Activated T-cell treated with anti-CD3 and anti-CD28 coated beads, Interleukin-2, amount 50 U/mL, for 72 hours (primary cell): ENCODE measurements at places on chromosomes 5 and 9.

DNA sequence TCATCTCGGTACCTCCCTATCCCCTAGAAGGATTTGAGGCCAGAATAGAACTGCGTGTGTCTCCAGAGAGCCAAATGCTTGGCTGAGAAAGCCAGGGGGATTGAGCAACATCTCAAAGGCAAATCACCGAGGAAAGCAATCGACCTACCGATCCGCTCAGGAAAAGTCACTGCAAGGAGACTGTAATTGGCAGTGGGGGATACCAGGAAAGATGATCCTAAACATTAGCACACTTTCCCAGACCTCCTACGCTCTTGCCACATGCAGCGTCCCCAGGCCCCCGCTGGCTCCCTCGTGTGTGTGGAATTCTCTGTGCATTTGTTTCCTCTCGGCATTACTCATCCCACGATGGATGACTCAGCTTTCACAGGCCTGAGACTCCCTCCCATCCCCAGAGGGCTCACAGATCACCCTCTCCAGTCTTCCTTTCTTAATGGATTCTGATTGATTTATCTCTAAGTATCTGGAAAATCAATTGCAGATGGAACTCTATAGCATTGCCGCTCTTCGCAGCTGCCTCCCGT lies 82.2 kb upstream of the ICE1 start:
- DNase-seq = no peak

- no peak for DNase-seq
Observed at GRCh38 chr9:38182321-38182720, 113.3 kb upstream of the SHB start.

- DNase-seq = no peak
Observed at GRCh38 chr5:107809201-107810034, 138.7 kb upstream of the EFNA5 start.

DNA sequence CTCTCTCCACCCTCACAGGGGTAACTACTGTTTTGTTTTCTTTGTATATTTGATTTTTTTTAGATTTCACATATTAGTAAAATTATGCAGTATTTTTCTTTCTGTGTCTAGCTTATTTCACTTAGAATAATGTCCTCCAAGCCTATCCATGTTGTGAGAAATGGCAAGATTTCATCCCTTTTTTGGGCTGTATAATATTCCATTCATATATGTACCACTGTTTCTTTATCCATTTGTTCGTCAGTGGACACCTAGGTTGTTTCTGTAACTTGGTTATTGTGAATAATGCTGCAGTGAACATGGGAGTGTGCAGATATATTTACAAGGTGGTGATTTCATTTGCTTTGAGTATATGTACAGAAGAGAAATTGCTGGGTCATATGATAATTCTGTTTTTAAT lies 144.0 kb upstream of the CHD1 start:
- no peak for DNase-seq

DNA sequence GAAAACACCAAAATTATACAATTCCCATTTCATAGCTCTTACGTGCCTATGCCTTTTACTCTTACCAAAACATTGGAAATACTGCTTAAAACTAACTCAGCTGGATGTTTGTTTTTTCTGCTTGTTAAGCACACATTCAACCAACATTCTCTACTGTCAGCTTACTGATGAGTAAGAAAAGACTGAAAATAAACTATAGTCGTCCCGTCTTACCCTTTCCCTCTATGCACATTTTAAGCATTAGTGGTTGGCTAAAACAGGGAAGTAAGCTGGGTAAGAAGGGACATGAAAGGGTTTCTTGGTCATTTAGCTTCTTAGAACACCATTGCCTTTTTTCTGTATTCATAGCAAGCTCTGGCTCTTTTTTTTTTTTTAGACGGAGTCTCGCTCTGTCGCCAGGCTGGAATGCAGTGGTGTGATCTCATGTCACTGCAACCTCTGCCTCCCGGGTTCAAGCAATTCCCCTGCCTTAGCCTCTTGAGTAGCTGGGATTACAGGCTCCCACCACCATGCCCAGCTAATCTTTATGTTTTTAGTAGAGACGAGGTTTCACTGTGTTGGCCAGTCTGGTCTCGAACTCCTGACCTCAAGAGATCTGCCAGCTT lies 232.1 kb upstream of the PCSK5 start:
- DNase-seq = no peak

GRCh38 chr9:136088481-136088938 lies 6.6 kb downstream of the NACC2 start:
- no peak for DNase-seq
